ENCODE measurements at places on chromosomes 7 and 10.

DNA sequence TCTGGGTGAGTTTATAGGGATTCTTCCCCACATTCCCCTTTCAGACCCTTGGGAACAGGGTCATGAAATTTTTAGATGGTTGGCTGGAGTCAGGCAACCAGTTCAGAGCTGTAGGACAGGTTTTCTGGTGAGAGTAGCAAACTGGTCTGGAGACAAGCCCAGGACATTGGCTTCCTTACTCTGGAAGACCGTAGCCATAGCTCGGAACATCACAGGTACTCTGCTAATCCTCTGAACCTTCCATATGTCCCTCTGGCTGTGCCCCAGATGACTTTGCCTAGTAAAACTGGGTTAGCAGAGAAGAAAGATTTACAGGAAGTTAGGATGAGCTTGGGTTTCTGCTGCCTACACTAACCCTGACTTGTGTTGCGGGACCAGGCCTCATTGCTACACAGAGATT, 104.5 kb upstream of the MKLN1 start:
- DNase-seq, result no peak

DNA sequence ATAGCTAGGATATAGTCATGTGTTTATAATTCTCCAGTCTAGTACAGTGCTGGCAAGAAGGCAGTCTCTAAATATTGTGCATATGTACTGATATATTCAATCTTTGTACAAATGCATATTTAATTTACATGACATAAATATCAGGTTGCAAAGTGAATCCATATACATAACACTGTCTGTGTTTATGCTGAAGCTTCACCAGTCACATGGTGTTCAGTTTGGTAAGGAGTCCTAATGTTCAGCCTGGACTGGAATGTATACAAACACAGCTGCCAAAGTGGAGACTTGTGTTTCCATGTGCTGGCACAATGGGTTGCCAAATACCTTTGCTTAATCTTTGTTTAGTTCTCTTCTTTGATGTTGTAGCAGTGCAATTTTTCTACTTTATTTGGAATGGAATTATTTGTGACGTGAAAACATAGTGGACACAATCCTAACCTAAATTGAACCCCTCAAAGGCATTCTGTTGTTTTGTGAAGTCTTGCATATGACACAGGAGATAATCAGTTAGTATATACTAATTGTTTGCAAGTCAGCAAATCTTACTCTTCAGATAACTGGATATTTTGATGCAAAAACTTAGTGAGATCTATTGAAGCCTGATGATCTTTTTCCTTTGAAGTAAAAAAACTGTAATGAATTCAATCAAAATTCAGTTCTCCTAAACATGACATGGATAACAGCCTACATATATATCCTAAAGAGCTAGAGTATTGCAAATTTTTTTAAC, 17.3 kb upstream of the ARL4A start:
- DNase-seq, result no peak

- DNase-seq, result peak; percentile 46
Measured at GRCh38 chr10:62076891-62077290, 175.4 kb downstream of the ARID5B start.

- no peak for DNase-seq
Measured at GRCh38 chr7:2792856-2793487, 51.1 kb downstream of the GNA12 start.

- DNase-seq, result no peak
Measured at GRCh38 chr7:118473271-118473670, 248.8 kb downstream of the ANKRD7 start.

GRCh38 chr7:130350945-130351790, 6.6 kb downstream of the CPA5 start:
- peak; percentile 88 for DNase-seq
